ENCODE measurements at places on chromosomes 5 and 9. TPM values are rescaled to one million over a fixed set of nuclear protein-coding genes. Genes with fewer than 3 reads are reported as not detected.

GRCh38 chr5:1889321-1890065 is 6.8 kb upstream of the IRX4 start:
- peaks cover 23% of the 10 kb centered on the region for H3K27me3 ChIP-seq
- no peak overlapping the region for H3K27ac ChIP-seq

DNA sequence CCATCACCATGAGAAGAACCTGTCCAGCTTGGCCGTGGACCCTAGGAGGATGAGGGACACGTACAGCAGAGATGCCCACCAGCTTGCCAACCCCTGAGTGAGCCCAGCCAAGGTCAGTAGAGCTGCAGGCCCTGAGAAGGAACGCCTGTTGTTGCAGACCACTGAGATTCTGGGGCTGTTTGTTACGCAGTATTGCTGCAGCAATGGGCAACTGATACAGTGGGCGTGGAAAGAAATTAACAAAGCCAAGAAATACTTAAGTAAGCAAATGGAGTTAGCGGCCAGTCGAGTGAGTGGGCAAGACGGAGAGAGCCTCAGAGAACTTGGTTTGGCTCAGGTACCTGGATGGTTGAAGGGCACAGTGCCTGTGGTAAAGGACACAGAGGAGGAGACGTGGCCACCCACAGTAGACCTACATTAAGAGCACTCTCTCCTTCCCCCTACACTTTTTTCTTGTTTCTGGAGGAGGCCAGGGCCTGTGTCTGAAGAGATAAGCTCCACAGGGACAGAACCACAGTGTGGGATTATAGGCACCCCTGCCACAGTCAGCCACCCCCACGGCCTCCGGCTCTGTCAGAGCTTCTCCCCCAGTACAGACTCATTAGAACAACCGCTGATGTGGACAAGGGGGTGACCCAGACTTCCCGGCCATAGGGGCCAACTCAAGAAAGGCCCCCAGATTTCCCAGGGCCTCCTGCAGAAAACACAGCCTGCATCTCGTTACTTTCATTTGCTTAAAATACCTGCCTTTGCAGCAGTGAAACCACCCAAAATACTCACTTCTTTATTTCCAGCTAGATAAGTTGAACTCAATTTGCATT is 40.1 kb upstream of the GRHPR start:
- no peaks in the 10 kb centered on the region for H3K4me1 ChIP-seq
- no peaks in the 10 kb centered on the region for H3K36me3 ChIP-seq
- peaks cover 4% of the 10 kb centered on the region for H3K27me3 ChIP-seq
- H3K4me3 ChIP-seq: no peak overlapping the region
- DNase-seq: no peak

- H3K27me3 ChIP-seq: no peaks in the 10 kb centered on the region
- no peaks in the 10 kb centered on the region for H3K36me3 ChIP-seq
Observed at GRCh38 chr5:137280656-137281055, 218.5 kb downstream of the SPOCK1 start.

- peaks cover 2% of the 10 kb centered on the region for H3K27me3 ChIP-seq
- H3K4me1 ChIP-seq: no peaks in the 10 kb centered on the region
- no peak overlapping the region for H3K4me3 ChIP-seq
Observed at GRCh38 chr5:80114860-80115259, 79.7 kb downstream of the THBS4 start.

Gene MARCOL
- total RNA-seq: not detected

Gene MED27
- total RNA-seq: 26.9 TPM

- no peak for DNase-seq
- H3K36me3 ChIP-seq: no peaks in the 10 kb centered on the region
- no peak overlapping the region for H3K27ac ChIP-seq
- peaks cover 2% of the 10 kb centered on the region for H3K27me3 ChIP-seq
- no peaks in the 10 kb centered on the region for H3K4me1 ChIP-seq
Observed at GRCh38 chr5:1034421-1034905, 25.9 kb downstream of the NKD2 start.

Gene ECSCR
- 1.00 TPM for total RNA-seq

Gene CSF1R
- total RNA-seq: 1.4 TPM
